Motor neuron (in vitro differentiated cells): ENCODE measurements at places on chromosomes 12 and 14. TPM values are rescaled to one million over a fixed set of nuclear protein-coding genes. Genes with fewer than 3 reads are reported as not detected.

The SVOP gene
- 0.70 TPM in 1 of 2 replicates, not detected in the other for total RNA-seq

The TMEM63C gene
- total RNA-seq: 12.4 and 16.6 TPM in 2 replicates

The PLEKHD1 gene
- total RNA-seq: 0.51 and 0.59 TPM in 2 replicates

The P3H3 gene
- 31.2 and 50.4 TPM in 2 replicates for total RNA-seq

The SMCO2 gene
- not detected in 2 replicates for total RNA-seq
